EH (cell line): ENCODE measurements at places on chromosomes 4 and X.

DNA sequence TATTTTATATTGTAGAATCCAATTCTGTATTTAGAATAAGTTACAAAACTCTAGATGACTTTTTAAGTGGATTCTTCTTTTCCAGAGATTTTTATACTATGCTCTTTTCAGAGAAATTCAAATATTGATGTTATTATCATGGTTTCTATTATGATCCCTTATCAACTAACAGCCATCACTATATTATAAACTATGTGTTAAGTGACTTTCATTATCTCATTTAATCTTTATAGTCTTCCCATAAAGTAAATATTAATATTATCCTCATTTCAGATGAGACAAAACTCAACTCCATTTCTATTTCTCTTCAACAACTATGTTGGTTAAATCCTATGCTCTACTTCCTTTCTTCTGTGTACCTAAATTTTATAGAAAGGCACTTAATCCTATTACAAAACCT, 132.6 kb downstream of the ANKRD50 start:
- no peak for DNase-seq

- peak; percentile 47 for DNase-seq
Observed at GRCh38 chr4:123930996-123931395, 534.4 kb downstream of the SPRY1 start.

GRCh38 chrX:107686792-107687191, 58.5 kb downstream of the PRPS1 start:
- DNase-seq, result peak; percentile 10

DNA sequence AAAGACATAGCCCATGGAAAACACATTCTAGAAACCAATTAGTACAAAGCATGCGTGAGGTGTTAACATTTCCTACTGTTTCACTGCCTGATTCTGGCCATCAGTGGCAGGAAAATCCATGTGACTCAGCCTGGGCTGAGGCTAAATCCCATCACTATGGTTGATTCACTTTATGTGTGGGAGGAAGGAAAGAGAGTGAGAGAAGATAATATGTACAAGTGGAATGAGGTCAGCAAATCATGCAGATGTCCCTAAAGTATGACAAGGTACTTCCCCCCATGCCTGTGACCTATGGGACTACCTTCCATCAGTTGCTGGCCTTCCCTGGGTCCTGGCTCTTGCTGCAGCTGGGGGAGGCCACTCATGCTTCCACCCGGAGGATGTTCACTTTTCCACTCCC, 64.2 kb upstream of the MAP3K15 start:
- peak; percentile 50 for DNase-seq

- peak; percentile 32 for DNase-seq
Observed at GRCh38 chr4:38002451-38003071, 42.4 kb downstream of the PTTG2 start.

DNA sequence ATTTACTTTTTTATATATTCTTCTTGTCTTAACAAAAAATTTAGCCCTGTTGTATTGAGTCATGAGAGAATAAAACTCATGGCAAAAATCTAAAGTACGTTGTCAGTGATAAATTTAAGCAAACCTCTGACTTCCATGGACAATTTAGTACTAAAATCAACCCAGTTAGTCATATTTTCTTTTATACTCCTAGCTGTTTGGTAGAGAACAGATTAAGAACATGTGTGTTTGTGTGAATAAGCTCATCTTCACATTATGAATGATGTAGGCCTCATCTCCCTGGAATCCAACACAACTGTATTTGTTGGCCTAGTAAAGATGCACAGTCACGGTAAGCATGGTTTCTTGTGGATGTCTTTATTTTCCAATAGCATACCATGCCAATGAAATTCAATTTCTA, 40.8 kb upstream of the FAM47B start:
- DNase-seq, result peak; percentile 68

DNA sequence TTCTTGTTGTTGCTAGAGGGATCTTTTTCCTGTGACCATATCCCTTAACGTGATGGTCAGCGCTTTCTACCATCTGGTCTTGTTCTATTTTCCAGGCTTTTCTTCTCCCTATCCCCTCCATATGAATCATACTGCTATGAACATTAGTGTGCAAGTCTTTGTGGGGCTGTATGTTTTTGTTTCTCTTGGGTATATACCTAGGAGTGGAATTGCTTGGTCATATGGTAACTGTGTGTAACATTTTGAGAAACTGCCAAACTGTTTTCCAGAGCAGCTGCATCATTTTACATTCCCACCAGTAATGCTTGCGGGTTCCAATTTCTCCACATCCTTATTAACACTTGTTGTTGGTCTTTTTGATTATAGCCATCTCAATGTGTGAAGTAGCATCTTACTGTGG, 121.4 kb downstream of the SPRY1 start:
- no peak for DNase-seq

DNA sequence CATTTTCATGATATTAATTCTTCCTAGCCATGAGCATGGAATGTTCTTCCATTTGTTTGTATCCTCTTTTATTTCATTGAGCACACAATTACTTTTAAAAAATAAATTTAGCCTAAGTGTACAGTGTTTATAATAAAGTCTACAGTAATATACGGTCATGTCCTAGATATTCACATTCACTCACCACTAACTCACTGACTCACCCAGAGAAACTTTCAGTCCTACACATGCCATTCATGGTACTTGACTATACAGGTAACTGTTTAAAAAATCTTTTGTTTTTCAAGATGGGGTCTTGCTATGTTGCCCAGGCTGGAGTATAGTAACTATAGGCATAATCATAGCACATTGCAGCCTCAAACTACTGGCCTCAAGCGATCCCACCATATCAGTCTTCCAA, 348.1 kb downstream of the RAPGEF2 start:
- peak; percentile 61 for DNase-seq

- no peak for DNase-seq
Observed at GRCh38 chr4:48991357-48991756, 5.3 kb downstream of the CWH43 start.

GRCh38 chrX:129981200-129981553, 1.3 kb upstream of the BCORL1 start:
- DNase-seq, result no peak

DNA sequence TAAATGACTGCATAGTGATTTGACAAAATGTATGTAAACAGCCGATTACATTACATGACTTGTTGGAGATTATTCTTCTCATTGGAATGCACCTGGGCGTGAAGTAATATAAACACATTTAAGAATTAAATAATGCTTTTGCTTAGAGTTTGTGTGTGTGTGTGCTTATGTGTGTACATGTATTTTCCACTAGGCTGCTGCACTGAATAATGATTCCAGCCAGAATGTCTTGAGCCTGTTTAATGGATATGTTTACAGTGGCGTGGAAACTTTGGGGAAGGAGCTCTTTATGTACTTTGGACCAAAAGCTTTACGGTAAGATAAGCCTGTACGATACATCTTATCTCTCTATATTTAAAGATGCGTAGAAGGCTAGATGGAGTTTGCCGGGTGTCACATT, 12.6 kb downstream of the NEIL3 start:
- DNase-seq, result no peak

GRCh38 chr4:2954358-2955185, 8.6 kb downstream of the NOP14 start:
- DNase-seq, result no peak

DNA sequence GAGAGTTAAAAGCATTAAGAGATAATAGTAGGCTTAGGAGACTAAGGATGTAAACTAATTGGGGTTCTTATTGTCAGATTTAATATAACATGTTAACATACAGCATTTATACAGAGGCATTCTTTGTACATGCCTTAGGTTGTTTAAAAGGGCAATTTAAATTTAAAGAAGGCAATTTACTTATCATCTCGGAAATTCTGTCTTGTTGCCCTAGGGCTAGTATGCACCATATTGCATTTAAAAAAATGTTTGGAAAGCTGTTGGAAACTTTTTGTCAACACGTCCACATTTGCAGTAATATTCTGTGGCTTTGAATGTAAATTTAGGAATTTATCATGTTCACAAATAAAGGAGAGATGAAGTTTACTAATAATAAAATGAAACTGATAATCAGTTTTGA, 25.5 kb downstream of the GALNT7 start:
- no peak for DNase-seq

- DNase-seq, result no peak
Observed at GRCh38 chr4:107993969-107994368, 4.3 kb downstream of the HADH start.

- DNase-seq, result no peak
Observed at GRCh38 chr4:127622621-127622920, 10.2 kb upstream of the INTU start.

DNA sequence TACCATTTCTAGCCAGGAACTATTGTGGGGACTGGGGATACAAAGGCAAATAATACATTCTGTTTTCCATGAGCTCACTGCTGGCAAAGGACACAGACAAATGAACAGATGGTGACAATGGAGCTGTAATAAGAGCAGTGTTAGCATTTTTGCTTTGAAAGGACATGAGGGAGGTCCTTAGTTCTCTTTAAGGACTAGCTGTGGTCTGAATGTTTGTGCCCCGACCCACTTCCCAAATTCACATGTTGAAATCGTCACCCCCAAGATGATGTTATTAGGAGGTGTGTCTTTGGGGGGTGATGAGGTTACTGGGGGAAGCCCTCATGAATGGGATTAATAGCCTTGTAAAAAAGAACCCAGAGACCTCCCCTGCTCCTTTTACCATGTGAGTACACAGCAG, 30.3 kb downstream of the CCNG2 start:
- no peak for DNase-seq

DNA sequence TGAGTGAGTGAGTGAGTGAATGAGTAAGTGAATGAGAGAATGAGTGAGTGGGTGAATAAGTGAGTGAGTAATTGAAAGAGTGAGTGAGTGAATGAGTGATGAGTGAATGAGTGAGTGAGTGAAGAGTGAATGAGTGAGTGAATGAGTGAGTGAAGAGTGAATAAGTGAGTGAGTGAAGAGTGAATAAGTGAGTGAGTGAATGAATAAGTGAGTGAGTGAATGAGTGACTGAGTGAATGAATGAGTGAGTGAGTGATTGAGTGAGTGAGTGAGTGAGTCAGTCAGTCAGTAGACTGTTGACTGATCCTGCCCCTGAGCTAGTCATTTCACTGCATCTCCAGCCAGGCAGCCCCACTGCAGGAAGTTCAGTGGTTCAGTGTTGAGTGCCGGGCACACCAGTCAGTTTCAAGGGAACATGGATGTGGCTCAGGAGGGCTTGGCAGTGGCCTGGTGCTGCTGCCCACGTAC, 228.4 kb upstream of the PSAPL1 start:
- peak; percentile 17 for DNase-seq

GRCh38 chr4:101125045-101125942, 222.0 kb downstream of the PPP3CA start:
- DNase-seq, result no peak

DNA sequence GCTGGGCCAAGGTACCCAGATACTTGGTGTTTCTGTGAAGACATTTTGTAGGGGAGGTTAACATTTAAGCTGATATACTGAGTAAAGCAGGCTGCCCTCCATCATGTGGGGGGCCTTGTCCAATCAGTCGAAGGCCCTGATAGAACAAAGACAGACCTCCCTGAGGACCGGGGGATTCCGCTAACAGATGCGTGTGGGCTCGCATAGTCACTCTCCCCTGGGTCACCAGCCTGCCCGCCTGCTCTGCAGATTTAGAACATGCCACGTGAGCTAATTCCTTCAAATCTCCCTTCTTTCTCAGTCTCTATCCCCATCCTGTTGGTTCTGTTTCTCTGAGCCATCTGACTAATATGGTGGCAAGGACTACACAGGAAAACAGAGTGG, 60.7 kb downstream of the WFS1 start:
- no peak for DNase-seq

- peak; percentile 32 for DNase-seq
Observed at GRCh38 chr4:55069248-55069647, 56.1 kb downstream of the KDR start.

- DNase-seq, result peak; percentile 20
Observed at GRCh38 chrX:38293741-38294140, 33.6 kb downstream of the RPGR start.

GRCh38 chr4:37604461-37604860, 81.7 kb downstream of the RELL1 start:
- DNase-seq, result peak; percentile 64

DNA sequence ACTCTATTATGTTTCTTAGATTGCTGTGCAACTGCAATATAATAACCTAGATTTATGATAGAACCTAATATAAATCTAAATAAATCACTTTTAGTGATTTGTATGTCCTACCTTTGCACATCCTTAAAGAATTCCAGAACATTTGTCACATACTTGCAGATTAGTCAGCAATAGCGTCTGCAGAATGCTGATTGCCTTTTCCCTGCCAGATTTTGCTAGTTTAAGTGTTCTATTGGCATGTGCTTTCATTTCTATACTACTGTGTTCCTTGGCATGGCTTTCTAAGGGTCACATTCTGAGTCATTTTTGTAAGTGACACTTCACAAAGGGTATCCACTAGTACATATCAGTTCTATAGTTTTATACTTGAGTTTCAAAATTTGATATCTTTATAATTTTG, 303.1 kb upstream of the GIMD1 start:
- peak; percentile 65 for DNase-seq

DNA sequence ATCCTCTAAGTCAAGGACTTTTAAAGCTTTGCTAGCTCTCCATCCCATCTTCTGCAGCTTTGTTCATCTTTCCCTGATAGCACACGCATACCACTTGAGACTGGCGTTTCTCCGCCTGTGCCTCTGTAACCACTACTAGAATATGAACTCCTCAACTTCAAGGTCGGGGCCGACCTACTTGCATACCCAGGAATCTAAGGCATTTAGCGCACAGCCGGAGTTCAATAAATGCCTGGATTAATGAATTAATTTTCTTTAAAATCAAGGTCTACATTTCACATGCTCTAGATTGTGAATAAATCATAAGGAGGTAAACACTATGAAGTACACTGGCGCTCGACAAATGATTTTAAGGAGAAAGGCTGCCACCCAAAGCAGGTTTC, 89.3 kb downstream of the HNRNPD start:
- no peak for DNase-seq

DNA sequence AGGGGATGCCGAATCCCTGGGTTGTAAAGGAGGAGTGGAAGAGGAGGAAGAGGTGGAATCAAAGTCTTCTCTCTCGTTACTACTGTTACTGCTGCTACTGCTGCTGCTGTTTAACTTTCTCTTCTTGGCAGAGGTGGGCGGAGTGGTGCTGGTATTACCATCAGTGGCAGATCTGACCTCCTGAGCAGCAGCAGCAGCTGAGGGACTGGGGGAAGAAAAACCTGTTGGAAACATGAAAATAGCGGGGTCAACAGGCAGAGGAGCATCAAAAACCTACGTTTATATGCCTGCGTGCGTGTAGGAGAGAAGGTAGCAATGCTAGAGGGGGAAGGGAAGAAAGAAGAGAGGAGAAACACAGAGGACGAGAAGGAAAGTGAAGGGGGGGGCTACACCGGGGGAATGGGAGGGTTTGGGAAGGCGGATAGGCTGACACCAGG, 339 bp downstream of the CUL4B start:
- DNase-seq, result peak; percentile 75

- DNase-seq, result no peak
Observed at GRCh38 chrX:57177070-57177469, 39.9 kb upstream of the SPIN2A start.

- DNase-seq, result no peak
Observed at GRCh38 chr4:173401063-173401462, 2.1 kb upstream of the SCRG1 start.

GRCh38 chrX:30253257-30253656, 6.3 kb downstream of the MAGEB1 start:
- no peak for DNase-seq
